ENCODE measurements at places on chromosomes 6 and 20. TPM values are rescaled to one million over a fixed set of nuclear protein-coding genes. Genes with fewer than 3 reads are reported as not detected.
A peak's percentile ranks its signal among the peaks of the same experiment; 100 is the strongest.

DNA sequence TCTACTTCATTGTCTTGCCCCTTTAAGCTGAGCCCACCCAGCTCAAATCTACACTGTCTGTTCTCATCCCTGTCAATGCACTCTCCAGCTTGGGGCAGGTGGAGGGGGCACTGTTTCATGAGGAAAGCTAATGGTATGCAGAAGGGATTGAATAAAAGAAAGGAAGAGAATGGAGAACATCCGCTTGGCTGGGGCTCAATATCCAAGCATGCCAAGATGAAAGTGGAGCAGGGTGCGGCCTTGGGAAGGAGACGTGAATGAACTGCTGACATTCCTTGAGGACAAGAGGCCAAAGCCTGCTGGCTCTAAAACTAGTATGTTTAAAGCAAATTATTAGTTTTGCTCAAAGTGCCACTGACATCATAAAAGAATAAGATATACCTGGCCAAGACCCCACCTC, 24.2 kb downstream of the AKAP12 start:
- DNase-seq: peak; percentile 55

ERGIC3 gene
- 166 TPM for total RNA-seq

SNAI1 gene
- 10.4 TPM for total RNA-seq

TNNC2 gene
- total RNA-seq: not detected
